LNCaP clone FGC (cell line): ENCODE measurements at places on chromosomes 12 and 14.

DNA sequence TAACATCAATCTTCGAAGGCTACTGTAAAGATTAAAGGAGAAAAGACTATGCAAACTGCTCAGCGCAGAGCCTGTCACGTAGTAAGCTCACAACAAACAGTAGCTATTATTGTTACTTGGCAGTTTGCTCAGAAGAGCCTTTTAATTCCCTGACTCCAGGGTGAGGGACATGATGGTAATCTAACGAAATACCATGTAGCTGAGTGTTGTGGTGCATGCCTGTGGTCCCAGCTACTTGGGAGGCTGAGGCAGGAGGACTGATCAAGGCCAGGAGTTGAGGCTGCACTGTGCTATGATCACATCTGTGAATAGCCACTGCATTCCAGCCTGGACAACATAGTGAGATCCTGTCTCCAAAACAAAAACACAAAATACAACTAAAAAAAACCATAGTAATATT lies 22.8 kb downstream of the HEBP1 start:
- no peak for DNase-seq

DNA sequence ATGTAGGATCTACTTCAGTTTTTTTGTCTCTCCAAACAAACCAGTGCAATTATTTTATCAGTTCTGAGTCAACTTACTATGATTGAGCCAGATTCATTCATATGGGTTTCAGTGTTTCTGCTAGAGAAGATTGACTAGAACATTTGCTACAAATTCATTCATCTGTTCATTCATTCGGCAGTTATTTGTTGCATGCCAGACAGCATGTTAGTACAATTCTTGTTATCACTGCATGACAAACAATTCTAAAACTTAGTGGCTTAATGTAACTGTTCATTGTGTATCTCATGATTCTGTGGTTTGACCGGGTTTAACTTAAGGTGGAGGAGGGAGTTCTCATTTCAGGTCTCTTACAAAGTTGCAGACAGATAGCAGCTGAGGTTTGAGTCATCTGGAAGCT lies 52.3 kb downstream of the POLR3B start:
- DNase-seq: no peak

DNA sequence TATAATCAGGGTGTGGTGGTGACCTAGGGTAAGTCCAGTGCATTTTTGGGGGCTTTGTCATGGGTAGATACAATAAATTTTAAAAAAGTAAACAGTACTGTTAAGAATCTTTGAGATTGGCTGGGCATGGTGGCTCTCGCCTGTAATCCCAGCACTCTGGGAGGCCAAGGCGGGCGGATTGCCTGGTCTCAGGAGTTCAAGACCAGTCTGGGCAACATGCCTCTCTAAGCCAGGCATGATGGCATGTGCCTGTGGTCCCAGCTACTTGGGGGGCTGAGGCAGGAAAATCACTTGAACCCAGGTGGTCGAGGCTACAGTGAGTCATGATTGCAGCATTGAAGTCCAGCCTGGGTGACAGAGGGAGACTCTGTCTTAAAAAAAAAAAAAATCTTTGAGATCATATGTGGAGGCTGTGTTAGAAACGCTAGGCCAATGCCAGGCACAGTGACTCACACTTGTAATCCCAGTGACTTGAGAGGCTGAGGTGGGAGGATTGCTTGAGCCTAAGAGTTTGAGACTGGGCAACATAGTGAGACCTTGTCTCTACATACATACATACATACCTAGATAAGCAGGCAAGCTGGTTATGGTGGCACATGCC lies 67.7 kb downstream of the PRKCH start:
- DNase-seq: no peak

GRCh38 chr14:100192250-100192671 lies 32.8 kb upstream of the DEGS2 start:
- DNase-seq: no peak

DNA sequence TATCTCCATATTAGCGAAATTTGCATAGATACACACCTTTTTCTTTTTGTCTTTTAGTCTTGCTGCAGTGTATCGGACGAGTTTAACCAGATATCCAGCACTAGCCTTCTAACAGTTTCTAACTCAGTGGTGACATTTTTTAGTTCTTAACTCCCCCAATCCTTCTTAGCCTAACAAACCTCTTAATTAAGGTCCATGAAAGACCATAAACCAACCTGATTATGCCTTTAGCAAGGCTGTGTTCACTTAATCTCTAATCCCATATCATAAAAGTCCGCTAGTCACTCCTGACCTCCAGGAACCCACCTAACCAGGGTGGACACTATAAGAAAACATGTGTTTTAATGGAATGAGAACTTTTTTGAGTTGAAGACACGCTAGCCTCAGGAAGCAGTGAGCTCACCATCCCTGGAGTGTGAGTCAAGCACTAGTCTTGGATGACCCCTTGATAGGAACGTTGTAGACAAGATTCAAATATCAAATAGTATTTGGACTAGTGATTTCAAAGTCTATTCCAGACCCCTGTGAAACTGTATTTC lies 9.5 kb downstream of the CDKN1B start:
- no peak for DNase-seq

DNA sequence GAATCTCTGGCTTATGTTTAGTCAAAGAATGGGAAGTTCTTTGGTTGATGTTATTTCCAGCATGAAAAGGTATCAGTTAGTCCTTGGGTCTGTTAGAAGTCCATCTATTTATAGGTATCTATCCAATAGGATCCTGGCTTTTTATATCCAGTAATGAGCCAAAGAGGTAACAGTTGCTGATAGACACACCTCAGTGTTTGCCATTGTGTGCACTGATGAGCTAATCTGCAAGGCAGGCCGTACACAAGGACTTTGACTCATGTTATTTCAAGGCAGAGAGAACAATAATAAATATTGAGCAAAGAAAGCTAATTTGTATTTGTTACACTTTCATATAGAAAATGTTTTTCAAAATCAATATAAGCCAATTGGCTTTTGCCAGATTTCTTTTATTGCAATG lies 56.4 kb downstream of the GLT1D1 start:
- DNase-seq: no peak

DNA sequence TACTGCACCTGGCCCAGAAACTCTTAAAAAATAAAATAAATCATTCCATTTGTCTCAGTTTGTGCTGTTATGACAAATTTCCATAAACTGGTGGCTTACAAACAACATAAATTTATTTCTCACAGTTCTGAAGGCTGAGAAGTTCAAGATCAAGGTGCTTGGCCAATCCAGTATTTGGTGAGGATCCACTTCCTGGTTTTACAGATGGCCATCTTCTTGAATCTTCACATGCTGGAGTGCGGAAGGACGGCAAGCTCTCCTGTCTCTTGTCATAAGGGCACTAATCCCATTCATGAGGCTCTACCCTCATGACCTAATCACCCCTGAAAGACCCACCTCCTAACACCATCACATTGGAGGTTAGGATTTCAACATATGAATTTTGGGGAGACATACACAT lies 29.9 kb upstream of the MYBPC1 start:
- no peak for DNase-seq

DNA sequence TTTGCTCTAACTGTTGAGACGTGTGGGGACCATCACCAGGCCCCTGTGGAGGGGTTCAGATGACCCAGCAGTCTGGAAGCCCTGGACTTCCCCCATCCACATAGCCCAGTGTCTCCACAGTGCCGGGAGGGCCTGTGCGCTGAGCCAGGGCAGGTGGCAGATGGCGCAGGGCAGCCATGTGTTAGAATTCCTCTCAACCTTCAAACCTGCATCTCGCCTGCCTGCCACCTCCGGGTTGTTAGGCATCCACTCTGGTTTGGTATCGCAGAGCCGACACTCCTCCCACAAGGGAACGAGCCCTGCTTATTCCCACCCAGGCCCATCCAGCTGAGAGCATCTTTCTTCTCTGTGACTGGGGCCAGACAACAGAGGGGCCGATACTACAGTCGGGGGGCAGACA lies 84.5 kb downstream of the ADGRD1 start:
- DNase-seq: no peak

DNA sequence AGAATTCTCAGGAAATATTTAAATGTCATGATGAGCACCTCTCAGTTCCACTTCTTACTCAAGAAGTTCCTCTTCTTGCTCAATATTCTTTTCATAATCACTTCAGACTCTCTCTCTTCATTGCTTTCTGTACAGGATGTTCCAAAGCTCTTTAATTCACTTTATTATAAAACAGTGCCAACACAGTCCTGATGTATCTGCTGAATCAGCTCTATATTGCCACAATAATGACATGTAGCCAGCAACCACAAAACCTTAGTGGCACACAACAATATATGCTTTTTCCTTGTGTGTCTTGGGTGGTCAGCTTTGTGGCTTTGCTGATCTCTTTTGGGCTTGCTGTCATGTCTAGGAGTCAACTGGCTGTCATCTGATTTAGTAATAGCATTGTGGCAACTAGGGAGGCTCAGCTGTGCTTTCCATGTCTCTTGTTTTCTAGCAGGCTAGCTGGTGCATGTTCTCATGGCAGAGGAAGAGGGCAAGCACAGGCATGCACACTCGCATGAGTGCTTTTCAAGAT lies 52.8 kb upstream of the SLC2A13 start:
- no peak for DNase-seq

DNA sequence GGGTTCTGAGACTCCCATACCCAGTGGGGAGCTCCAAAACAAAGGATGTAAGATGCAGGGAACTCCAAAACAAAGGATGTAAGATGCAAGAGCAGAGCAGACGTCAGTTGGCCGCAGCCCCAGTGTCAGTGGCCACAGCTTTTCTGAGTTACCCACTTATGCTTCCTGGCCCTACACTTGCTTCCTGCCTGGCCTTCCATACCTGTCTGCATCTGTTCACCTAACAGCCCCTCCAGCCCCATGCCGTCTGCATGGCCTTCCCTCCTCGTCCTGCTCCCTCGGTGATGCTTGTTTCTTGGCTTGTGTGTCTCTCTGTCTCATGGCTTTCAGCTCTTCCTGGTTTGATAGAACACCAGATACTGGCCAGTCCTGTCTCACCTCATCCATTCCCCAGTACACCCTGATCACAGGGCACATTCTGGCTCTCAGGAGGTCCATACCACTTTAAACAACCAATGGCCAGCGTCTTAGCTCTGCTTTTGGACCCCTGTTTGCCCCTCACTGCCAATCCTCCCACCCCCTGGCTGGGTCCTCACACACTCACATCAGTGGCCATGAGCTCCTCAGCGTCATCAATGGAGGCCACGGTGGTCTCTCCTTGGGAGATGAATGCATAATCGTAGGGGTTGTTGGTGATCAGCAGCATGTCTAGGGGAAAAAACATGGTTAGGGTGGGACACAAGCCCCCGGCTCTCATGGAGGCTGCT lies 5.3 kb downstream of the MYH7 start:
- DNase-seq: no peak

DNA sequence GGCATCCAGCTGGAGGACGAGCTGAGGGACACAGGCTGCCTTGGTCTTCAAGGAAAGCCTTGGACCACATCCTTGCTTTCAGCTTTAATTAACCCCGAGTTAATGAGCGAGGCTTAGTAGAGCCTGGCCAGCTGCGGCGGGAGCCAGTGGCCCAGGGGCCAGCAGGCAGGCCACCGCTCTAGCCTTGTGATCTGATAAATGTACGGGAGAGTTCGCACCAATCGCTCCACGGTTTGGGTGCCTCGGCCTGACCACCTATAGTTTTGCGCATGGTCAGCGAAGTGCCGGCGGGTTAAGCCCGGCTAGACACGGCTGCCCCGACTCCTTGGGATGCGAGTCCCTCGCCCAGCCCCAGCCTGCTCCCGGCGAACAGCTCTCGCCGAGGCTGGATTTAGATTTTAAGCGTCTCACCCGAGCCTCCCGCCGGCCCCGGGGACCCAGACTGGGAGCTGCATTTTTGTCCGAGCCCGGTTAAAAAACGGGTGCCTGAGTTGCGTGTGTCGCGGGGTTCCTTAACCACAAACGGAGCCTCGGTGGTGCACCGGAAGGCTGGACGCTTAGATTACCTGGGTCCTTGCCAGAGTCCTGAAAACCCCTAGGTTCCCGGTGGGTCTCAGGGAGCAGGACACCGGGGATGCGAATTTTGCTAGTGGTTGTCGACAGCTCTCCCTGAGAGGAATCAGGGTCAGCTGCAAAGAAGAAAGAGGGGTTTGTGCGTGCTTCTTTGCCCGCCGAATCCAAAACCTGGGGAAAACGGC lies 2.9 kb upstream of the HOXC12 start:
- no peak for DNase-seq

DNA sequence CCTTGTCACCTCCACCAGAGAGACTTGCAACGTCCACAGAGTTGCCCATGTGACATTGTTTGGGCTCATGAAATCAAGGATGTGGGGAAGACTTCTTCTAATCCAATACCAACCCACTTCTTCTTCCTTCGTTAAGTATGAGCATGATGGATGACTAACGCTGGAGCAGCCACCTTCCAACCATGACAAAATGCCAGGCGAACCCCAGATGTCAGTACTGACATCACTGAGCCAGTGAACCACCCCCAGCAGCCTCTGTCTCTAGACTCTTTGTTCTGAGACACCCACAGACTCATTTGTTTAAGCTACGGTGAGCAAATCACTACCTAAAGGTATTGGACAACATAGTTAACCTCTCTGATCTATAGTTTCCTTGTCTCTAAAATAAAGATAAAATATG lies 123.7 kb downstream of the GRIN2B start:
- no peak for DNase-seq

GRCh38 chr12:5586201-5586600 lies 154.3 kb downstream of the NTF3 start:
- DNase-seq: no peak

- DNase-seq: no peak
Measured at GRCh38 chr12:120797677-120798642, 72.3 kb downstream of the ACADS start.

GRCh38 chr14:56555921-56556570 lies 23.6 kb upstream of the TMEM260 start:
- peak; percentile 67 for DNase-seq

DNA sequence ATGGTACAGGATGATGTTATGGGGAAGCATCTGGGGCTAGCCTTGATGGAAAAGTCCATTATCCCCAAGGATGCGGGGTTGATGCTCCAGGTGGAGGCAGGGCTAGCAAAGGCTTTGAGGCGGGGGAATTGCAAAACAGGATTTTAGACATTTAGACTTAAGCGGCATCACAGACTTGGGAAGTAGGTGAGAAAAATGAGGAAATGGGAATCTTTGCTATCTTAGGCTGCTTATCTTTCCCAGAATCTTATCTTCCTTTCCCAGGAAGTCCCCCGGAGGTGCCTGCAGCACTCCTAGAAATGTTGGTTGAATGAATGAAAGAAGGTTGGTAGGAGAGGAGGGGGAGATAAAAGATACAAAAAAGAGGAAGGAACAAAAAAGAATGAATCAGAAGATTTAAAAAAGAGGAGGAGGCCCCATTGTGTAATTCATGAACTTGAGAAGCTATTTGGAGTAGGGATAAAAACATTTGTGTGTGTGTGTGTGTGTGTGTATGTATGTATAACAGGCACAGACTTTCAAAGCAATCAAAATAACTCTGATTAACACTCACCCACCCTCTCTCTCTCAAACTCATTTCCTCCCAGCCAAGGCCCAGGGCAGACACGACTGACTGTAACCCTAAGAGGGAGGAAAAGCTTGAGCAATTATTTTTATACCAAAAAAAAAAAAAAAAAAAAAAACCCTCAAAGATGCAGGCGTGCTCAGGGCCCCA lies 62.5 kb upstream of the TBX3 start:
- DNase-seq: no peak

- no peak for DNase-seq
Measured at GRCh38 chr12:87511371-87511770, 517.8 kb downstream of the C12orf50 start.

GRCh38 chr14:99255621-99256482 lies 16.1 kb downstream of the BCL11B start:
- DNase-seq: no peak

GRCh38 chr14:51520087-51520486 lies 131.6 kb upstream of the FRMD6 start:
- DNase-seq: no peak

GRCh38 chr12:132194056-132194455 lies 49.8 kb downstream of the NOC4L start:
- DNase-seq: no peak

- DNase-seq: no peak
Measured at GRCh38 chr12:26496170-26496569, 300.8 kb downstream of the SSPN start.
